Left ventricle myocardium inferior (tissue), 1 donor: ENCODE measurements at places on chromosomes 1 and 21.

GRCh38 chr1:181730606-181731005 is 247.3 kb downstream of the CACNA1E start:
- no peak for DNase-seq

GRCh38 chr21:25801217-25802014 is 66.6 kb downstream of the GABPA start:
- peak; percentile 76 for DNase-seq

GRCh38 chr1:199157494-199157893 is 518.7 kb downstream of the PTPRC start:
- DNase-seq, result no peak

DNA sequence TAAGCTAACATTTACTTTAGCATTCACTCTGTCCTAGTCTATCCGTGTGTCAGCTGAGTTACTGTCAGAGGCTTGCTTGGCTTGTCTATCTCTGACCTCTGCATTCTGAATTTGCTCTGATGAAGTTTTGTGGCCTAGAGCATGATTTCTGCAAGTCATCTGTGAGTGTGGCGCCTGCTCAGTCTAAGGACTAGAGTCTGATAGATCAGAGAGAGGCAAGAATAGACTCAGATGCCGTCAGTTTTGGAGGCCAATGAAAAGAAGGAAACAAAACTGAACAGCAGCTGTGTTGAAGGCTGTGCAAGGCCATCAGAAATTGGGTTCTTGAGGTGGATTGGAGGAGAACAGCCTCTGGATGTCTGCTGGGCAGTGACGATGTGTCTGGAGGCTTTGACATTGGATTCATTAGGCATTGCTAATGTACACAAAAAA is 573.1 kb downstream of the USP25 start:
- no peak for DNase-seq

DNA sequence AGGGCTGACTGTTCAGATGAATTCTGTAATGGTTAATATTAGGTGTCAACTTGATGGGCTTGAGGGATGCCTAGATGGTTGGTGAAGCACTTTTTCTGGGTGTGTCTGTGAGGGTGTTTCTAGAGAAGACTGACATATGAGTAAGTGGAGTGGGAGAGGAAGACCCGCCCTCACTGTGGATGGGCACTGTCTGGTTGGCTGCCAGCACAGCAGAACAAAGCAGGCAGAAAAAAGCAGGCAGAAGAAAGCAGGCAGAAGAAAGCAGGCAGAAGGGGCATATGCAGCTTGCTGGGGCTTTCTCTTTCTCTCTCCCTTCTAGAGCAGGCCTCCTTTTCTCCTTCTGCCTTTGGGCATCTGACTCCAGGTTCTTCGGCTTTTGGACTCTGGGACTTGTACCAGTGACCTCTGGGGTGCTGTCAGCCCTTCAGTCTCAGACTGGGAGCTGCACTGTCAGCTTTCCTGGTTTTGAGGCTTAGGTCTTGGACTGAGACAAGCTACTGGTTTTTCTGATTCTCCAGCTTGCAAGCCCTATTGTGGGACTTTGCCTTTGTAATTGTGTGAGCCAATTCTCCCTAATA is 42.9 kb upstream of the CD2 start:
- DNase-seq, result no peak

- DNase-seq, result no peak
Observed at GRCh38 chr1:118934706-118935105, 53.4 kb downstream of the TBX15 start.

GRCh38 chr1:167440345-167440744 is 78.0 kb downstream of the CD247 start:
- no peak for DNase-seq

- no peak for DNase-seq
Observed at GRCh38 chr1:1972976-1973715, 30.4 kb downstream of the CFAP74 start.
